ENCODE measurements at places on chromosomes 6 and 20.
A peak's percentile ranks its signal among the peaks of the same experiment; 100 is the strongest.

- no peak for DNase-seq
These were observed 235.4 kb downstream of the BTBD9 start for GRCh38 chr6:38404355-38404754.

- DNase-seq, result no peak
These were observed 27.0 kb upstream of the DTNBP1 start for GRCh38 chr6:15689586-15690482.

DNA sequence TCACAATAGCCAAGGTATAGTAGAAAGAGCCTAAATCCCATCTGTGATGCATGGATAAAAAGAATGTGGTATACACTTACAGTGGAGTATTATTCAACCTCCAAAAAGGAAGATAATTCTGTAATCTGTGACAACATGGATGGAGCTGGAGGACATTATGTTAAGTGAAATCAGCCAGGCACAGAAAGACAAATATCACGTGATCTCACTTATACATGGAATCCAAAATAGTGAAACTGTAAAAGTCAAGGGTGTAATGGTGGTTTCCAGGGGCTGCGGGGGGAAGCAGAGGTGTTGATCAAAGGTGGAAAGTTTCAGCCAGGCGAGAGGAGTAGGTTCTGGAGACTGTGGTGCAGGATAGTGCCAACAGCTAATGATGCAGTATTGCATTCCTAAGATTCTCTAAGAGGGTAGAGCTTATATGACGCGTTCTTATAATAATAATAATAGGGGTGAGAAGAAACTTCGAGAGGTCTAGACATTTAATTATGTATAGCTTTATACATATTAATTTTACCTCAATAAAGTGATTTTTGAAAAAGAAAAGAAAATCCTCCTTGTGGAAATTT is 246.1 kb downstream of the FOXA2 start:
- no peak for DNase-seq

GRCh38 chr6:85118233-85118632 is 331.6 kb upstream of the NT5E start:
- no peak for DNase-seq

DNA sequence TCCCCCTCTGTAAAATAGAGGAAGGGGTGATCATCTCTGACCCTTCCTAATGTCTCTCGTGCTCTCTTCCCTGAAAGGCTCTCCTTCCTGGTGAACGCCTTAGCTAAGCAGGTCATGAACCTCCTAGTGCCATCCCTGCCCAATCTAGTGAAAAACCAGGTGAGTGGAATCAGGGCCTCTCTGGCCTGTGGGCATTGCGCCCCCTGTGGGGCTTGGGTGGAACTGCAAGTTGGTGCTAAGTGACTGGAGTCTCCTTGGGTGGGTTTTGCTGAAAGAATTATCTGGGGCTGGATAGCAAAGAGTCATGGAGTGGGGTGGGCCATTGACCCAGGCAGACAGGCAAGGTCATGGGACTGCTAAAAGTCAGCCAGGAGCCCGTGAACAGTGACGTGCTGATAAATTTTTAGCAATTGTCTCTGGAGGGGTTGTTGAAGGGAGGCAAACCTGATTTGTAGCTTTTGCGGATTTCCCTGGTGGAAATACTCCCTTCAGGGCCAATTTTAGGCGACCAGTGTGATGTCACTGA is 8.9 kb downstream of the BPIFB1 start:
- DNase-seq, result peak; percentile 76

DNA sequence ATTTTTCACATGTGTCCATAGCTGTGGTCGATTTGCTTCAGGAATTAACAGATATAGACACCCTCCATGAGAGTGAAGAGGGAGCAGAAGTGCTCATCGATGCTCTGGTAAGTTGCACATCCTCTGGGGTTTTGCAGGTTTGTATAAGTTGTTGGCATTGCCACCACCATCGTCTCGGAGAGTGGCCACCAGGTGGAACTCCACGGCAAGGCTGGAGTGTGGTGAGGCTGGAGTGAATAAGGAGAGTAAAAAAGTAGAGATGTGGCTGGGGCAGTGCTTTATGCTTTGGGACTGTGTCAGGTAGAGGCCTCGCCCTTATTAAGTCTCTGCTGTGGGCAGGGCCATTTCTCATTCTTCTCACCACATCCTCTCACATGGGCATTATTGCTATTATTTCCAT is 63.7 kb downstream of the CTNNBL1 start:
- no peak for DNase-seq

GRCh38 chr6:132392792-132393191 is 8.5 kb downstream of the MOXD1 start:
- DNase-seq, result no peak

- no peak for DNase-seq
These were observed 3.8 kb upstream of the TRIB3 start for GRCh38 chr20:376750-377149.

- no peak for DNase-seq
These were observed 21.8 kb downstream of the LRP11 start for GRCh38 chr6:149842331-149842730.

DNA sequence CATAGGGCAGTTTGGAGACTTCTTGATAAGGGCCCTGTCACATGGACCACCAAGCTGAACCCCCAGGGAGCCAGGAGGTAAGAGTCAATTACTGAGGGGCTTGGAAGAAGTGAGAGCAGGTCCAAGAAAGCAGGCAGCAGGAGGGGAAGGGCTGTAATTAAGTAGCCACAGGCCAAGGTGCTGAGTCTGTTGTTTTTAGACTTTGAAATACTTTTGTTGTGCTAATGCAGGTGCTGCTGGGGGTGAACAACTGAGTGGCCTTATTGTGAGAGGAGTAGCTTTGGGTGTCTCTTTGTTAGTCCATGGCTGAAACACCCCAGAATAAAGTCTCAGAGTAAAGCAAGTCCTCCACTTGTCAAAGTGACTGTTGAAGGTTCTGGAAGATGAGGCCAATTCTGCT is 267.0 kb upstream of the SUPT3H start:
- DNase-seq, result no peak

DNA sequence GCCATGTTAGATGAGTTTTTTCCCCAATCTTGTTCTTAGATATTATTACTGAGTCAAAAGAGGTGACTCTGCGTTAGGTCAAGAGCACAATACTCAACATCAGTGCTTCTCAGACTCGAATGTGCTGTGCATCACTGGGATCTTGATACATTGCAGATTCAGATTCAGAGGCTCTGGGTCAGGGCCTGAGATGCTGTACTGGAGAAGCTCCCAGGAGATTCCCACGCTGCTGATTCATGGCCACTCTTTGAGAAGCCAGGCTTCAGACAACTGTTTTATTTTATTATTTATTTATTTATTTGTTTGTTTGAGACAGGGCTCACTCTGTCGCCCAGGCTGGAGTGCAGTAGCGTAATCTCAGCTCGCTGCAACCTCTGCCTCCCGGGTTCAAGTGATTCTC is 41.4 kb upstream of the ARID1B start:
- no peak for DNase-seq

- no peak for DNase-seq
These were observed 45.9 kb upstream of the DUSP22 start for GRCh38 chr6:246352-246751.

- no peak for DNase-seq
These were observed 304.9 kb downstream of the TAF4 start for GRCh38 chr20:61760731-61761130.

- no peak for DNase-seq
These were observed 168.6 kb downstream of the GMPR start for GRCh38 chr6:16406966-16407365.

DNA sequence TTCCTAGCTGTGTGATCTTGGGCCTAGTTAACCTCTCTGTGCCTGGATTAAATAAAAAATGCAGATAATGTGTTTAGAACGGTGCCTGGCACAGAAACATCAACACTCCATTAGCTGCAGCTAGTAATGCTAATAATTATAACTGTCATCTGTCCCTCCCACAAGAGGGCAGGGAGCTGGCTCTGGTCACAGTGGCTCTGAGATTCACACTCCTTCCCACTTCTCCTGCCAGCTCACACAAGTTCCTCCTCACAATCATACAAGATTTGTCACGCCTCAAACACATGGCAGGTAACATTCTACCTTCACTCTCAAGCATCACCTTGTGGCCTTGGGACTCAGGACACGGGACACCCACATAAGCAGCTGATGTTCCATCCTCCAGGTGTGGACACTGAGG is 2.4 kb downstream of the ADA start:
- no peak for DNase-seq

DNA sequence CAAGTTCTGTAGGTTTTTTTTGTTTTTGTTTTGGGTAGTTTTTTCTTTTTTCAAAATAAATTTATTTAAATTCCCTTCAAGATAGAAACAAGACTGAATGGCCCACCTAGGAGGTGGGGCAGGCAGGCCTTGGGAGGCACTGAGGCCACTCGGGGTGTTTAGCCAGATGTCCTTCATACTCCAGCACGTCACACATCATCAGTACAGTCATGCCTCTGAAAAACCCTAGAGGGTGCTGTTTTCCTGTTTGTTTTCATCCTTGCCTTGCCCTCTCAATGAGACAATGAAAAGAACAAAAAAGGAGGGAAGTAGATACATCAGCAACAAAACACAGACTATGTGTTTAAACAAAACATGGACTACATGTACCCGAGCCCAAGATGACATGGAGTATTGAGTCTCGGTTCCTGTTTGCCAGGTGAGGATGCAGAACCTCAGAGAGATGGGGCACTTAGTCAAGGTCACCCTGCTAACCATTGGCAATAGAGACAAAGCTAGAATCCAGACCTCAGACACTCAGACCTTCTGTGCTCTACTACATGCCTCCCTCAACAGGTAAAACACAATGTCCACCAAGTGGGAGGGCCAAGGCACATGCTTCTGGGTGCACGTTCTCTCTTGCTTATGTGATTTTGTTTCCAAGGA is 26.8 kb upstream of the CLIC5 start:
- no peak for DNase-seq

DNA sequence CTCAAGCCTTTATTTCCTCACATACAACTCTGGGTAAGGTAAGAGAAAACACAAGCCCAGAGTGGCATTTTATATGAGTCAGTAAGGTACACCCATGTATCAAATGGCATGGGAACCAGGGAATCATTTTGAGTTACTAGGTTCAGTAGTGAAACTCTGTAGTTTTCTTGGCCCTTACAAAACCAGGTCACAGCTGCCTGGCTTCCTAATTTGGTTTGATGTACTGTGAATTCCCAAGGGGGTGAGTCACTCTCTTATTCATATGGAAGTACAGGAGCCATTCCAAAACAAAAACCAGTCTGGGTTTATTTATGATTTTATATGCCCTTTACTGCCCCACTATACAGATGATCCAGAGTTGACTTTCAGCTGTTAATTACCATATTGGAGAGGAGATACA is 70.7 kb downstream of the PDE7B start:
- no peak for DNase-seq

DNA sequence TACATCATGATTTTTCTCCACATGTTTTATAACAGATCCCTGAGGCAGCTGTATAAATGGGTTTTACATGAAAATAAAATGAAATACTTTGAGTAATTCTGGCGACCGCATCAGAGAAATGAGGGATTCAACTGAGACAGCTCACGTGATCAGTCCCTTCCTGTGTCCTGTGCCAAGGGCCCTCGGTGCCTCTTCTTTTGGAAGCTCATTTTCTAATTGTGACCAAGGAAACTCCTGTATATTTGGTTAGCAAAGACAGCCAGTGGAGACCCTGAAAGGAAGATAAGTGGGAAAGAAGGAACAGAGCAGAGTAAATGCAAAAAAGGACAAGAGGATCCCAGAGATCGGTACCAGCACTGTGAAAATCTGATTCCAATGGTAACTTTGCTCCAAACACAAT is 129.9 kb downstream of the FYN start:
- DNase-seq, result no peak

All from CD4-positive, alpha-beta T cell (primary cell).